Mesenteric fat pad (tissue), 1 donor: ENCODE measurements at places on chromosomes 12 and 14. TPM values are rescaled to one million over a fixed set of nuclear protein-coding genes. Genes with fewer than 3 reads are reported as not detected.
A peak's percentile ranks its signal among the peaks of the same experiment; 100 is the strongest.

DNA sequence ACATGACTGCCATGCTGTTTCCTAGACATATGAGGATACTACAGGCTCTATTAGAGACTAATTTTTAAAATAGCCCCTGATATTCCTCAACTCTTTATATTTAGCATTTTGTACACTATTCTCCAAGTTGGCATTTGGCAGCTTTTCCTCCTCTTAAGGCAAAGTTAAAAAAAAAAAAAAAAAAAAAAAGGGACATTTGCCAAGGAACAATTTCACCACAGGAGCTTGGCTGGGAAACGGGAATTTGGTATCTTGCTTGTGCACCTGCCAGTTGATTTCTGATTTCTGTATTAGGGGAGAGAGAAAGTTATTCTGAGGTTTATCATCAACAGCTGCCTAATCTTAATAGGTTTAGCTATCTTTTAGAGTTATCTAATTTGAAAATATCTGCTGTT is 87.2 kb downstream of the CAND1 start:
- no peak for DNase-seq

GRCh38 chr12:132447731-132448462 is 42.1 kb upstream of the FBRSL1 start:
- DNase-seq: no peak

The ATL1 gene
- total RNA-seq: 3.6 TPM

DNA sequence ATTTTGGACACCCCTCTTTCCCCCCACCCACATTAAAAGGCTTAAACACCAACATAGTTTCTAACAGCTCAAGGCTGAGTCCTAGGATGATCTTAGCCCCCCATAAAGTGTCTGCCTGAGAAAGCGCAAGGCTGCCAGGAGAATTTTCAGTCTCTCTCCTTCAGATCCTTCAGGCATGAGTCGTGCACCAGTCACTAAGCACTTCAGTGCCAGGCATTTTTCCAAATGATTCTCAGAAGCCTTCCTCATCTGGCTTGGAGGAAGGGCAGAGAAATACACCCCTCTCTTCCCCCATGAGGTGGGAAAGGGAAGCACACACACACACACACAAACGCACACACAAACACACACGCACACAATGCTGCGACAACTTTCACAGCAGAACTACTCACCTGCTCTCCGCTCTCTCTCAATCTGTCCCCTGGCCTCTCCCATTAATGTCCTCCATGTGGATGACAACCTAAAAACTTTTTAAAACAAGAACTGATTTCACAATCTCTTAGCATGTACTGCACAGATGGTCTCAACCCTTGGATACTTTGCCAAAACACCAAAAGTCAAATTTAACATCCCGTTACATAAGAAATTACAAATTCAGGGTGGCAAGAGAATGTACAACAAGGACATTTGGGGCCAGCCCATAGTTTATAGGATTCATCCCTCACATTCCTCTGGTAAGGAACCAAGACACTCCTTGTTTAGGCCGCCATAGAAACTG is 49.8 kb downstream of the CKAP4 start:
- no peak for DNase-seq

The GPRC5A gene
- total RNA-seq: 41.5 TPM

DNA sequence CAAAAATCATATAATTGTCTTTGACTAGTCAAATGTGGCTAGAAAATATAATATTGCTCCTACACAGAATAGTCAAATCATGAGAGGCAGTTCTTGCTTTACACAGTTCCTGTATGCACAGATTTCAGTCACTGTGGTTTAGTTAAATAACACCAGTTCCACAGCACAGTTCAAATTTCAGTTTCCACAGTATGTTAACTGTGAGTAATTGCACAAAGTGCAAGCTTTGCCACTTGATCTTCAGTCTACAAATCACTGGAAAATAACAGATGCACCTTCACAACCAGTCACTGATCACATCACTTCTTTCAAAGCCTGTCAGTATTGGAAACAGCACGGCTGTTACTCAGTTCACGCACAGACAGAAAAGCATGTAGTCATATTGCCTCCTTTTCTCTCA is 38.7 kb downstream of the KCNH5 start:
- no peak for DNase-seq

GRCh38 chr12:9741726-9742125 is 8.8 kb upstream of the CLECL1 start:
- no peak for DNase-seq

DNA sequence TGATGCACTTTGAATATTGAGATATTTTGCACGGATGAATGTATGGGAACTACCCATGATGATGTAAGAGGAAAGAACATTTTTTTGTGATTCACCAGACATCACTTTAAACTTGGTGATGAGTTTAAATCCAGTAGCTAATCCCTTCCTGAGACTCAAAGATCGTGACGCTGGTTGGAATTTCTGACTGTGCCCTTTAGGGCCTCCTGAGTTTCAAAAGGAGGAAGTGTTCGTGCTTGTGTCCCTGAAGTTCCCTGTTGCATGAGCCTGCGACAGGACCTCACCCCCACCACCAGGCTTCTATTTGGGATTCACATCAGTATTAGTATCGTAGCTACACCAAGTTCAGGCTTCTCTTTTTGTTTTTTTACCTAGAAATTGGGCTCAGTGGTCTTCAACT is 18.6 kb upstream of the RIN3 start:
- no peak for DNase-seq

The PIANP gene
- total RNA-seq: 0.16 TPM

The IRAK3 gene
- 58.9 TPM for total RNA-seq

DNA sequence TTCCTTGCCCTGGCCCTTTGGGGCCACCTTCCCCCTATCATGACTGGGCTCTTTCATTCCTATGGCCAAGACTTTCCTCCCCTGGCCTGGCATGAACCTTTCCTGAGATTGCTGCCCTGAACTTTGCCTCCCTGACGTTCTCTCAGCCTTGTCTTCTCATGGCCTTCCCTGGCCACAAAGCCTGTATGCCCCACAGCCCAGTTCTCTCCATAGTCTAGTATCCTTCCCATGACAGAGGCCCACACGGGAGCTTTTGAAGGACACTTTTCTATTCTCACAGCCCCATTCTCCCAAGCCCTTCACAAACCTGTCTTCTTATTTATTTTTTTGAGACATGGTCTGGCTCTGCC is 4.5 kb upstream of the RNU7-1 start:
- DNase-seq: no peak

- DNase-seq: no peak
Observed at GRCh38 chr12:127334912-127335644, 931.9 kb upstream of the TMEM132C start.

DNA sequence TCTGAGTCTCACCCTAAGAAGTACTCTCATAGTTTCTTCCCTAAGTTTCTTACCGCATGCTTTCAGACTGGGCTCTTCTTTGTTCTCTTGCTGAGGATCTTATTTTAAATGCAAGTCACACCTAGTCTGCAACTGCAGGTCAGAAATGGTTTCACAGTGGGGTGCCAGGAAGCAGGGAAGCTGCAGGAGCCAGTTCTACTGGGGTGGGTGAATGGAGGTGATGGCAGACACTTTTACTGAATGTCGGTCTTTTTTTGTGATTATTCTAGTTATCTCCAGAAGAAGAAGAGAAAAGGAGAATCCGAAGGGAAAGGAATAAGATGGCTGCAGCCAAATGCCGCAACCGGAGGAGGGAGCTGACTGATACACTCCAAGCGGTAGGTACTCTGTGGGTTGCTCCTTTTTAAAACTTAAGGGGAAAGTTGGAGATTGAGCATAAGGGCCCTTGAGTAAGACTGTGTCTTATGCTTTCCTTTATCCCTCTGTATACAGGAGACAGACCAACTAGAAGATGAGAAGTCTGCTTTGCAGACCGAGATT is 1.7 kb downstream of the FOS start:
- peak; percentile 26 for DNase-seq

The FITM1 gene
- total RNA-seq: 0.58 TPM

The ARID2 gene
- 26.0 TPM for total RNA-seq

GRCh38 chr12:24373004-24373403 is 423.5 kb upstream of the SOX5 start:
- no peak for DNase-seq

- no peak for DNase-seq
Observed at GRCh38 chr12:71950404-71950803, 11.8 kb downstream of the TPH2 start.

The NUBPL gene
- total RNA-seq: 15.0 TPM

DNA sequence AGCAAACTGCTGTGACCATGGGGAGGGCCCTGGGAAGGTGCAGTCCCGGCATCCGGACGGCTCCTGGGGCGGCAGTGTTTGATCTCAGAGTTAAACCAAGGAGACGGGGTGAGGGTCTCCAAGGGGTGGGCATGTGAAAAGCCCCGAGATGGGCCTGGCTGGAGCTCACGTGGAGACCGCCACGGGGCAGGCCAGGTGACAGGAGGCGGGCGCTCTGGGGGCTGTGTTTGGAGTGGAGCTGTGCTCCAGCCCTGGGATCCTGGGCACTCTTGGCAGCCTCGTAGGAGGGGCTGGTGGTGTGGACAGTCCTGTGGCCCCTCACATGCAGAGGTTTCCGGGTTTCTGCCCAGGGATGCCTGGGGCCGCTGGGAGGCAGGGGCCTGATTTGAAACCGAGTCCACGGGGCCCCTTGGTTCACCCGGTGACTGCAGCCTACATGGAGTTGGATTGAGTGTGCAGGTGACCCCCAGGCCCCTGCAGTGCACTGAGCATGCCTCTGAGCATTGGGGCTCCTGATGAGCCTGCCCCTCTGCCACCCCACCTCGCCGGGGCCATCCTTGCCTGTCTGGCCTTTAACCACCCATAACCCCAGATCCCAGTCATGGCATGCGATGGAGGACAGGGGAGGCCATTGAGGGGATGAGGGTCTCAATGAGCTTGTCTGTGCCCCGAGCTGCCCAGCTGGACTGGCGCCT is 8.4 kb downstream of the KIF26A start:
- peak; percentile 84 for DNase-seq

DNA sequence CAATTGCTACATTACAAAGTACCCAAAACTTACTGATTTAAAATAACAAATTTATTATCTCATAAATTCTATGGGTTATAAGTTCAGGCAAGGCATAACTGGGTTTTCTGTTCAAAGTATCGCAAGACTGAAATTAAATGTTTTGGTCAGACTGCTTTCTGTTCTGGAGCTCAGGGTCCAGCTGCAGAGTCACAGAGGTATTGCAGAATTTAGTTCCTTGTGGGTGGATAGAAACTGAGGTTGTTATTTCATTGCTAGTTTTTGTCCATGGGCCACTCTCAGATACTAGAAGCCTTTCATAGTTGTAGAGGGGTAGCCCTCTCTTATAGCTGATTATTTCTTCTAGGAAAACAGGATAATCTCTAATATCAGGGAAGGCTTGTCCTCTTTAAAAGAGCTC is 467.9 kb downstream of the TRHDE start:
- no peak for DNase-seq

The ACOT6 gene
- total RNA-seq: not detected

The SUOX gene
- total RNA-seq: 27.7 TPM

The CCDC175 gene
- not detected for total RNA-seq

- no peak for DNase-seq
Observed at GRCh38 chr12:100141666-100141997, 1.0 kb downstream of the BLTP3B start.
